Left hindlimb (tissue), 1 donor: ENCODE measurements at places on chromosomes 11 and 22.

GRCh38 chr11:97224396-97224795, 834.6 kb downstream of the JRKL start:
- no peak for DNase-seq

- DNase-seq: peak; percentile 69
These were observed 78.0 kb upstream of the DRD2 start for GRCh38 chr11:113553235-113553634.

DNA sequence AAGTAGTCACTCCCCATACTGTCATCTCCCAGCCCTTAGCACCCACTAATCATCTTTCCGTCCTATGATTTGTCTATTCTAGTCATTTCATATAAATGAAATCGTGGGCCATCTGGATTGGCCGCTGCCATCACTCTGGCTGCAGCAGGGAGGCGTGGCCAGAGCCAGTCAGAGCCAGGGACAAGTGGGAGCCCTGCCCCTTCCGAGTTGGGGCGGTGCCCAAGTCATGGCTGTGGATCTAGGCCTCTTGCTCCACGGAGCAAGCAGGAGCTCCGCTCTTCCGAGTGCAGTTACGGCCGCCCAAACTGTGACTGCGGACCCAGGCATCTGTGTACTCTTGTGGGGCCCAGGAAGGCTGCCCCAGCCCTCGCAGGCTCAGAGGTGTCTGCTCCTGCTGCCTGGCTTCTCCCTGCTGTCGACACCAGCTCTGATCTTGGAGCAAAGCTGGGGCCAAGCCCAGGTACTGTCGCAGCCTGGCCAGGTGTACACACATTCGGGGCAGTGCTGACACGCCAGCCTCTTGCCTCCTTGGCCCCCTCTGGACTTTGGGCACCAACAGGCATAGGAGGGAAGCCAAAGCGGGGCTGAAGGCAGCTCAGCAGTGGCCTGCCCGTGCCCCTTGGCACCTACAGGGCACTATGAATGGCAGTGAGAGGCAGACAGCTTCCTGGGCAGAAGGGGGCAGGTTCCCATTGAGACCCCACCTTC, 8.4 kb downstream of the MRPL48 start:
- no peak for DNase-seq

GRCh38 chr11:65868076-65868667, 4.4 kb downstream of the EFEMP2 start:
- peak; percentile 36 for DNase-seq

GRCh38 chr11:19321351-19321750, 80.6 kb upstream of the E2F8 start:
- DNase-seq: no peak

DNA sequence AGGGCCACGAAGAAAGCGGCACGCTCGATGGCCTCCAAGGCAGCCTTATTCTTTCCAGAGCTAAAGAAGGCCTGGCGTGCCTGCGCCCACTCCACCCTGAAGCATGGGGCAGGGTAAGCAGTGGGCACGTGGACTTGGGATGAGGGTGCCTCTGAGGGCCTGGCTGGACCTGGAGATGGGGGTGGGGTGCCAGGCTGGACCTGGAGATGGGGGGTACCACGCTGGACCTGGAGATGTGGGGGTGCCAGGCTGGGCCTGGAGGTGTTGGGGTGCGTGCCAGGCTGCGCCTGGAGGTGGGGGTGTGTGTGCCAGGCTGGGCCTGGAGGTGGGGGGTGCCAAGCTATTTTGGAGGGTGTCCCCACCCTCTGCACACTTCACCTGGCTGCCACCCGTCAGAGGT, 5.3 kb downstream of the CPT1B start:
- no peak for DNase-seq
